ENCODE measurements at places on chromosomes 4 and X. TPM values are rescaled to one million over a fixed set of nuclear protein-coding genes. Genes with fewer than 3 reads are reported as not detected.

DNA sequence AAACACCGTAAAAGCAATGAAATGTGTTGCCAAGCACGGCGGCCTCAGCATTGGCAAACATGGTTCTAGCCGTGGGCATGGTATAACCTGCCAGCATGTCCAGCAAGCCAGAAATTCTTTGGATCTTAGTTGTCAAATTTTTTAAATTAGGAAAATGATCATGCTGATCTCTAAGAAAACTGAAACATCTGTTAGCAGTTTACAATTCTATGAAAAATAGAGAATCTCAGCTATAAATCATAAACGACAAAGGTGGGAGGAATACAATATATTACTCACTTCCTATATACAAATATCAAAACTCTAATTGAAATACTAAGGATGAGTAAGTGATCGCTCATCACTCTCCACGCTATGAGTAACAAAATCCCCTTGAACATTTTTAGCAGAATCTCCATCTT, 130.3 kb downstream of the ADGRA3 start:
- DNase-seq, result no peak

Gene TIMM17B
- 284 TPM for polyA plus RNA-seq

DNA sequence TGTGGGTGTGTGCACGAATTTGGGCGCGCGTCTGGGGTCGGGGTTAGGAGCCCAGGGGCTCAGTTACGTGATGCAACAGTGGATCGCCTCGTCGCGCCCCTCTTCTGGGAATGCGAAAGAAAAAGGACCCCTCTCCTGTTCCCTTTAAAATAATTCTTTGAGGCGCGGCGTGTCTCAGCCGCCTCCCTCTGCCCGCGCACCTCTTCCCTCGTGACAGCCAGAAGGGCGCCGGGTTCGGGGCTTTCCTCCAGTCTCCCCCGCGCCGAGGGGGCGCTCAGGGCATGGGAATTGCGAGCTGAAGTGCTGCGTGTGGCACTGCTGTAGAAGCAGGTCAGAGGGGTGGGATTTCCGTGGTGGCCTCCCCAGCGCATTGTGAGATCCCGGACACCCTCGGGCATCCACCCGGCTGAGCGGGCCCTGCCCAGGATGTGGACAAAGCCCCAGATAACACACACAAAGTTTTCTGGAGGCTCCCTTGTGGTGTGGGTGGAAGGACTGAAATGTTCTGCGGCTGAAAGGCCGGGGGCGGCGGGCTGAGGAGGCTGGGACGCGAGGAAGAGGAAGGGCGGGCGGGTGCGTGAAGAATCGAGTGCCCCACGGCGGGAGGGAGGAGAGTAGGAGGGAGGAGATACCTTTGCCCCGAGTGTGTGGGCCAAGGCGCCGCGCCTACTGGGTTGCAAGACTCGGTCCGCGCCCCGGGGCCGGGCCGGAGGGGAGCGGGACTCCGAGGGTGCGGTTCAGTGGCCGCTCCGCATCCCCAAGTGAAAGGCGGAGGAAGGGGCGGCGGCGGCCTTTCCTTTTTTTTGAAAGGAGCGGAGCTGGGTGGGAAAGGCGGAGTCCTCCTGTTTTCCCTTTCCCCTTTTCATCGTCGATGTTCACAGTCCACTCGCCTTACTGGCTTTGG, 752 bp downstream of the SEPTIN11 start:
- no peak for DNase-seq

DNA sequence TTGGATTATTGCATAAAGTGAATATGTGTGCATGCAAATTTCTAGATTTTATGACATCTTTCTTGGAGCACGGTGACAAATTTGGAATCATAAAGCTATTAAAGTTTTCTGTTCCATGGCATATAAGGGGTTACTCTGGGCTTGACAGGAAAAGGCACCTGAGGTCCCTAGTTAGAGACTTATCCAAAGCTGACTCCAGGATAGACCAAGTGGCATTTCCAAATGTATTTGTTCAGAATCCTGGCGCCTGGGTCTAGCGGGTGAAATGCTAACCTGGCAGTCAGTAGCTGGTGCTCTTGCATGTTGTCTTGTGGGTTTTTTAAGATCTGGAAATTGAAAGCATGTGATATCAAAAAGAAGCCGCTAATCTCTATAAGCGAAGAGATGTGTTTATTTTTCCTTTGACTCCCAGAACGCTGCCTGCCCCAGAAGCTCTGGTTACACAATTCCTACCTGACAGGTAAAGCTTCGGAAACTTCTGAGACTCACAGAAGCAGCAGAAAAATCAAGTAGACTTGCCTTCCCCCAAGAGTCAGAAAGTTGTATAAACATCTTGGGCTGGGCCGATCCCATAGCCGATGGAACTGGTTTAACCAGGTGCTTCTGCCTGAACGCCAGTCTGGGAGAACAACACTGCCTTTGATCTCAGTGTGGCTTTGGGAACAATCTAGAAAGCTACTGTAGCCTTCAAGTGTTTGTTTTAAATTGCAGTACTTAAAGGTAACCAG, 12.9 kb upstream of the ZCCHC4 start:
- no peak for DNase-seq

DNA sequence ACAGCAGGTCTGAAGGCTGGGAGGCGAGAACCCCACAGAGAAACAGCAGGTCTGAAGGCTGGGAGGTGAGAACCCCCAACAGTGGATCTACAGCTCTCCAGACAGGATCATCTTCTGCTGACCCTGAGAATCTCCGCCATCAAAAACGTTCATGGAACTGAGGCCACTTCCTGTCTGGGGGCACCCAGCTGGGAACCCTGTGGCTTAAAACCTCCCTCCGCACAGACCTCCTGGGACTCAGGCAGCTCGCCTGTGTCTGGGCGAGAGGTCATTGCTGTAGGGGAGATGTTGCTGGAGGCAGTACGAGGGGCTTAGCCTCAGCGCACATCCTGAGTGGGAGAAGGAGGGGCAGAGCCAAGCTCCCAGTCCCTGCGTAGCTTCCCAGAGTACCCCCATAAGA, 15.1 kb upstream of the CLDN24 start:
- no peak for DNase-seq

DNA sequence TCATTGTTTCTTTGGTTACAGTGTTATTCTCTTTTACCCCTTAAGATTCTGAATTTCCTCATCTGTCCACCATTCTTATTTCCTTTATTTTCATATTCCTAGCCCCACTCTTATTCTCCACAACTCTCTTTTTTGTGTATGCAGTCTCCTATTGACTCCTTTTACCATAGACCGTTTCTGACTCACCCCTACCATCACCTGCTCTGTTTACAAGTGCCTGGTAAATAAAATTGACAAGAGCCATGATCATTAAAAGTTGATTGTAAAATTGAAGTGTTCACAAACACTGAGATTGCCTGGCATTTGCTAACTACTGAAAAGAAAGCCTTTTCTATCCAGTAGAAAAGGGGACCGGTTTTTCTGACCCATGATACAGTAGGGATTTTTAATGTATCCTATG, 54.4 kb downstream of the MRPL1 start:
- DNase-seq, result no peak

Gene LINC00632
- 14.3 TPM for polyA plus RNA-seq

DNA sequence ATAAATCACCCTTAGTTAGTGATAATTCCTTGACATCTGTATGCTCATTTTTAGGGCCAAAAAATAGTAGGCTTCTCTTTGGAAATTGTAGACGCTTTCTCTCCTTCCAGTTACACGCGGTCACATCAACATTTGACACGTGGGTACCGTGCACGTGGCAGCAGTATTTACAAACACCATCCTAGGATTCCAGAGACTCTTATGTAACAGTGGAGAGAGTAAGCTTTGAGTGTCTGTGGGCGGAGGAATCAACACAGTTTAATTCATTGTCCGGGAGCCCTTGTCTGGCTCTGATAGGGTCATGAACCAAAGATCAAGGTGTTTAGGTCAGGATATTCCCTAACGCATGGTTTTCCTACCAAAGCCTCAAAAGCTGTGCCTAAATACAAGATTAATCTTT, 12.2 kb downstream of the TET2 start:
- DNase-seq, result no peak

Gene CENPI
- polyA plus RNA-seq, result 4.6 TPM
